ENCODE measurements at places on chromosomes 1 and 21. TPM values are rescaled to one million over a fixed set of nuclear protein-coding genes. Genes with fewer than 3 reads are reported as not detected.

The TRIM58 gene
- total RNA-seq, result 1.3 TPM

The HHAT gene
- total RNA-seq, result 0.88 TPM

DNA sequence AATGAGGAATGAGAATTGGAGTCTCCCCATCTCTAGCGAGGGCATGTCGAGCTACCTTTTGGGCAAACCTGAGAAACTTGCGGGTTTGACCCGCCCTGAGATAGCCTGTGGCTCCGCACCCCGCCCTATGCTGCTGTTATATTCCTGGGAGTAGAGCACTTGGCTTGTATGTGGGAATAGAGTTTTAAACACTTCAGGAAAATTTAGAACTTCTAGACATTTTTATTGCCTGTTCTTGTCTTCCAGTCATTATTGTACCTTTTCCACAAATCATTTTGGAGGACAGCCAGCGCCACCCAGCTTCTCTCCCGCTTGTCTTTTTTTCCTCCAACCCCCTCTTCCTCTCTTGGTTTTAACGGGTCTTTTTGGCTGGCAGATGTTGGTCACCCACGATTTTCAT lies 738 bp downstream of the GNPAT start:
- peak overlapping the region; percentile 77 for H3K4me3 ChIP-seq
- no peaks in the 10 kb centered on the region for H3K27me3 ChIP-seq
- H3K36me3 ChIP-seq, result no peaks in the 10 kb centered on the region
- DNase-seq, result no peak

DNA sequence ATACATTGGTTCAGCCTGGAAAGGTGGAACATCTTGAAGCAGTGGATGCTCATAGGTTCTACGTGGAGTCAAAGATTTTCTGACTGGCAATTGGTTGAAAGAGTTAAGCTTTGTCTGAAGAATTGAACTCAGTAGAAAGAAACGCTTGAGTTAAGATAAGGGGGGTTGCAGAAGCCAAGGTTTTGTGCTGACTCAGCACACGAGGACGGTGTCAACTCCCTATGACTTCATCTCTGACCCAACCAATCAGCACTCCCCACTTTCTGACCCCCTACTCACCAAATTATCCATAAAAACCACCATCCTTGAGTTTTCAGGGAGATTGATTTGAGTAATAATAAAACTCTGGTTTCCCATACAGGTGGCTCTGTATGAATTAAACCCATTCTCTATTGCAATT lies 2.5 kb upstream of the PINK1 start:
- H3K36me3 ChIP-seq, result no peaks in the 10 kb centered on the region
- H3K4me3 ChIP-seq, result no peak overlapping the region
- no peak overlapping the region for H3K27ac ChIP-seq
- DNase-seq, result no peak
- H3K27me3 ChIP-seq, result no peaks in the 10 kb centered on the region

DNA sequence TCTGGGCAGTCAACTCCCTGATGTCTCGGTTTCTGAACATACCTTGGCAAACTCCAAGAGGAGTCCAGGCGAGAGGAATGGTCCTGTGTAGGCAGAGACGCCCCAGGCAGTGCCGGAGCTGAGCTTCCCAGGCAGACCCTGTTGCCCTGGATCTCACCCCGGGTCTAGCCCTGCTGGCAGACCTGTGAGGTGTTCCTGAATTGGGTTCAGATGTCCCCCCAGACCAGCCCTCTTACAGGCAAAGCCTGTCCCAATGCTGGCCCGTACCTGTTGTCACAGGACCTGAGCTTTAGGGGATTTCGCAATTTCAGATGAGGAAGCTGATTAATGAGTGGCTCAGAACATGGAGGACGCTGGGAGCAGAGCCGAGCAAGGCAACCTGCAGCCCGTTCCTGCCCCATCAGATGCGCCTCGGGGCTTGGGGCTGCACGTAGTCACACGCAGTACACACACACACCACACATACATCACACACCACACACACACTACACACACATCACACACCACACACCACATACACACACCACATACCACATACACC lies 38.5 kb upstream of the PDE9A start:
- DNase-seq, result no peak
- no peak overlapping the region for H3K4me3 ChIP-seq
- no peaks in the 10 kb centered on the region for H3K27me3 ChIP-seq
- H3K4me1 ChIP-seq, result no peaks in the 10 kb centered on the region
- no peak overlapping the region for H3K27ac ChIP-seq
- H3K36me3 ChIP-seq, result no peaks in the 10 kb centered on the region

DNA sequence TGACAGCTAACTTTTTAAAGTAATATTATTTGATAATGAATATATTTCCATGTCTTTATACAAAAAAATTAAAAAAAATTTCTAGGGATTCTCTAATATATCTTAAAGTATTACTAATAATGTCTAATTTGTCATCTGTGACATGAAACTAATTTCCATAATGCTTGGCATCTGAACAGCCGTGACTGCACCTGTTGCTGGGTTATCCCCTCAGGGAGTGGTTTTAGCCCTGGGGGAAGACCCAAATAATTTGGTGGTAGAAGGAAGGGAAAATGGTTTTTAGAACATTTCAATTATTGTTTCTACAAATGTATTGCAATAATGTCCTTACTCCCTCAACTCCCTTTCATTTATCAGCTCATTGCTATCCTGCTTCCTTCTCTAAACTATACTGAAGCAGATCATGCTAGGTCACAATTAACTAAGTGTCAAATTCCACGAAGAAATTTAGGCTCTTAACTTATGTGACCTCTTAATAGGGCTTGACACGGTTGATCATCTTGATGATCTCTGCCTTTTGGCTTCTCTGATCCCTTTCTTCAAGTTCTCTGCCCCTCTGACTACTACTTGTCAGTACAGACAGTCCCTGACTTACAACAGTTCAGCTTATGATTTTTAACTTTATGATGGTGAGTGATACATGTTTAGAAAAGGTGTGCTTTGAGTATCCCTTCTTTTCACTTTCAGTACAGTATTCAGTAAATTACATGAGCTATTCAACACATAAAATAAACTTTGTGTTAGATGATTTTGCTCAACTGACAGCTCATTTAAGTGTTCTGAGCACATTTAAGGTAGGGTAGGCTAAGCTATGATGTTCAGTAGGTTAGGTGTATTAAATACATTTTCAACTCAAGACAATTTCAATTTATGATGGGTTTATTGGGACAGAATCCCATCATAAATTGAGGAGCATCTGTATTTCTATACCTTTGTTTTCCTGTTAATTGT lies 26.4 kb upstream of the DPH5 start:
- H3K27me3 ChIP-seq, result no peaks in the 10 kb centered on the region
- H3K4me1 ChIP-seq, result no peaks in the 10 kb centered on the region
- no peak overlapping the region for H3K27ac ChIP-seq
- no peak for DNase-seq
- H3K36me3 ChIP-seq, result no peaks in the 10 kb centered on the region
- H3K4me3 ChIP-seq, result no peak overlapping the region
